ENCODE measurements at places on chromosomes 5 and 9. TPM values are rescaled to one million over a fixed set of nuclear protein-coding genes. Genes with fewer than 3 reads are reported as not detected.

DNA sequence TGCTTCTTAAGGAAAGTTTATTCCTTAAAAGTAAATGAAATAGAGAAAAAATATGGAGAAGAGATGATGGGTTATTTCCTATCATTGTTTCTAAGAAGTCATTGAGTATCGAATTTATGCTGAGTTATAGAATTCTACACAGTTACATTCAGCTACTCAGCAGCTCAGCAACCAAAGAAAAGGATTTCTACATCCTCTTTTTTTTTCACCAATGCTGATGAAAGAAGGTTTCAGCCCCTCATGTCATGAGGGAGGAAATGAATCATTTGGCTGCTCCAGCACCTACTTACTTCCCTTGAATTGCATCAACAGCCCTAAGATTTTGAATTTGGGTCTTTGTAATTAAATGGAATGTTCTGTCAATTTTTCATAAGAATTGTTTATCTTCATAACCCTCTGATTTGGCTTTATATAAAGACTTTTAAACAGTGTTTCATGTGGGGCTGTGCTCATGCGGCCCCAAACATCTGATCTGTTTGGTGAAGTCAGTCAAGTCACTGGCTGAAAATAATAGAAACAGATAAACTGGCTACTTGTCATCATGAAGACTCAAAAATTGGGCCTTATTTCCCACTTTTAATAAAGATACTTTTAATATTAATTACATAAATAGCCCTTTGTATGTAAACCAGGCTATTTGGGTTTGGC lies 18.5 kb upstream of the SNX2 start:
- H3K4me1 ChIP-seq, result no peaks in the 10 kb centered on the region
- DNase-seq, result no peak
- H3K27me3 ChIP-seq, result no peaks in the 10 kb centered on the region
- no peaks in the 10 kb centered on the region for H3K36me3 ChIP-seq
- no peak overlapping the region for H3K4me3 ChIP-seq

DNA sequence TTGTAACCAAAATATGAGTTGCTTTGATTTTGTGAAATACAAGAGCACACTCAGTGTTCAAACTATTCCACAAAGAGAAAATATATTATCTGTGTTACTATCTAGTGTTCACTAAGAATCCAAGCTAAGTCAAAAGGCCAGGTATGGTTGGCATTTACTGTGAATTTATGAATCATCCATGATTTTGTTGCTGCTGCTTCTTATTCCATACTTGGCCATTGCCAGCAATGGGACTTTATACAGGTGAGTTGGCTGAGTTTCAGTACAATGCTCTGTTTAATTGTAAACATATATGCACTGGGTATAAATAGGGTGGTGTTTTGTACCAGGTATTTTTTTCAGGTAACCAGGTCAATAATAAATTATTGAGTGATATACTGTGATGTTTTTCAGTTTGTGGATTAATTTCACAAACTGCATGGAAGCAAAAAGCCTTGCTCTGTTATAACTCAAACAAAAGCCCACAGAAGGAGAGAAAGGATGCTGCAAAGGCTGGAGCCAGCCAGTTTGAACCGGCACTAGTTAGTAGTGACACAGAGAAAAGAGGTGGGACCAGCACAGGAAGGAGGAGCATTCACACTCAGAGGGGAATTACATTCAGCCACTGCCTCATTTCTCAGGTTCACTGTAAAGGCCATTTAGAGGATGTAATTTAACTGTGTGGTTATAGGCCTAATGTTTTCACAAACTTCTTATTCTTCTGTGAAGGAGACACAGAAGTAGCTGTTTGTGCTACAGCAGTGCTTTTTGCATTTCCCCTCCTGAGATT lies 381.8 kb downstream of the ADGRV1 start:
- no peak overlapping the region for H3K4me3 ChIP-seq
- no peaks in the 10 kb centered on the region for H3K4me1 ChIP-seq
- no peak overlapping the region for H3K27ac ChIP-seq
- no peaks in the 10 kb centered on the region for H3K27me3 ChIP-seq
- DNase-seq, result no peak

- H3K36me3 ChIP-seq, result peaks cover 89% of the 10 kb centered on the region
- no peaks in the 10 kb centered on the region for H3K27me3 ChIP-seq
- H3K4me1 ChIP-seq, result no peaks in the 10 kb centered on the region
- no peak overlapping the region for H3K4me3 ChIP-seq
- no peak for DNase-seq
These were observed 40.2 kb upstream of the PHF2 start for GRCh38 chr9:93536167-93536566.

GRCh38 chr9:110029429-110029955 lies 178.5 kb downstream of the C9orf152 start:
- no peak overlapping the region for H3K4me3 ChIP-seq
- no peak for DNase-seq

DNA sequence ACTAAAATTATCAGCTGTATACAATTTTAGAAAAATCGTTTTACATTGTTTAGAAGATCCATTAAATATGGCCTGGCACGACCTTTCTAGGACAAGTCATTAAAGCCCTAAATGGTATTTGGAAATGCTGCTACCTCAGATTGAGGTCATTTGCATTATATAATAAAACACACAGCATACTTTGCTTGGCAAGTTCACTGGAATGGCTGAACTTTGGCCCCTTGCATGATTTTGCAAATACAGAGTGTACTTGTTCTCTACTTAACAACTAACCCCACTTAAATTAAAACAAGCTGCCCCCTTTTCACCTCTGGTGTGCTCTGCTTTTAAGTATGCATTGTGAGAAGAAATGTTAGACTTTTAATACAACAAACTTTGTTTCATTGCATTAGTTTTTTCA lies 860.1 kb downstream of the PTPRD start:
- no peaks in the 10 kb centered on the region for H3K27me3 ChIP-seq
- no peak overlapping the region for H3K4me3 ChIP-seq
- no peak for DNase-seq
- H3K4me1 ChIP-seq, result no peaks in the 10 kb centered on the region

GRCh38 chr5:116044073-116044472 lies 11.8 kb downstream of the ARL14EPL start:
- no peaks in the 10 kb centered on the region for H3K4me1 ChIP-seq
- no peak overlapping the region for H3K4me3 ChIP-seq
- no peaks in the 10 kb centered on the region for H3K36me3 ChIP-seq
- H3K27me3 ChIP-seq, result peaks cover 8% of the 10 kb centered on the region
- H3K27ac ChIP-seq, result no peak overlapping the region

DNA sequence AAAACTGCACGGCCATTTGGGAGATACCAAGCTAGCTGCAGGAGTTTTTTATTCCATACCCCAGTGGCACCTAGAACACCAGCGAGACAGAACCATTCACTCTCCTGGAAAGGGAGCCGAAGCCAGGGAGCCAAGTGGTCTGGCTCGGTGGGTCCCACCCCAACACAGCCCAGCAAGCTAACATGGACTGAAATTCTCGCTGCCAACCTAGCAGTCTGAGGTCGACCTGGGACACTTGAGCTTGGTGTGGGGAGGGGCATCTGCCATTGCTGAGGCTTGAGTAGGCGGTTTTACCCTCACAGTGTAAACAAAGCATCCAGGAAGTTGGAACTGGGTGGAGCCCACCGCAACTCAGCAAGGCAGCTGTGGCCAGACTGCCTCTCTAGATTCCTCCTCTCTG lies 108.9 kb upstream of the CHD1 start:
- no peaks in the 10 kb centered on the region for H3K36me3 ChIP-seq
- H3K27ac ChIP-seq, result no peak overlapping the region

DNA sequence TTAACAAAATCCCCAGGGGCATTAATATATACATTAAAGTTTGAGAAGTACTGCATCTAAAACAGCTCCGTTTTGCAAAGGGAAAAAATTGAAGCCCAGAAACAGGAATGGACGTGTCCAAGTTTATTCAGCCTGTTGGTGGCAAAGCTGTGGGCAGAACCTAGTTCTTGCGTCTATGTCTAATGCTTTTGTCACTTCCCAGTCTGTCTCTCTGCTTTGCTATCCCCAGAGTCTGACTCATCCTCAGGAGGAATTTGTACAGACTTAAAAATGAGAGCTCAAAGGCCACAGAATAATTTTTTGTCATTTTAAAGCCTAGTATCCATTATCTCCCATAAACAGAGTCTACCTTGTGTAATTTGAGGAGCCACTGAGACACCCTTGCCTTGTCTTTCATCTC lies 330.9 kb upstream of the GRIA1 start:
- no peak for DNase-seq
- H3K27me3 ChIP-seq, result no peaks in the 10 kb centered on the region
- H3K4me1 ChIP-seq, result no peaks in the 10 kb centered on the region
- H3K36me3 ChIP-seq, result no peaks in the 10 kb centered on the region
- no peak overlapping the region for H3K27ac ChIP-seq

- no peaks in the 10 kb centered on the region for H3K27me3 ChIP-seq
- no peak overlapping the region for H3K4me3 ChIP-seq
- no peaks in the 10 kb centered on the region for H3K36me3 ChIP-seq
- H3K27ac ChIP-seq, result no peak overlapping the region
- DNase-seq, result no peak
These were observed 1194.1 kb downstream of the EFNA5 start for GRCh38 chr5:106476630-106477029.

DNA sequence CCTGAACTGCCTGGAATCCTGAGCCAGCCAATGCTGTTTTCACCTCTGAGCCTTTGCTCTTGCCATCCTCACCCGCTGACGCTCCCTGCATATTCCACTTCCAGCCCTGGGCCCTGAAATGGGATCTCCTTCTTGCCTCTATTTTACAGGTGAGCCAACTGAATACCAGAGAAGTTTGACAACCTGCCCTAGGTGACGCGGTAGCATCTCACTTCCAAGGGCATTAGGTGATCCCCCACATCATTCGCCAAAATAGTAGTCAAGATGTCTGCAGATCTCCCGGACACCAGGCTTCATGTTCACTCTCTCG lies 43.5 kb downstream of the FOXI1 start:
- H3K4me1 ChIP-seq, result peaks cover 13% of the 10 kb centered on the region
- no peaks in the 10 kb centered on the region for H3K36me3 ChIP-seq
- no peak overlapping the region for H3K27ac ChIP-seq

- no peak overlapping the region for H3K4me3 ChIP-seq
- no peak for DNase-seq
- no peaks in the 10 kb centered on the region for H3K36me3 ChIP-seq
- H3K27ac ChIP-seq, result no peak overlapping the region
These were observed 24.0 kb upstream of the EBF1 start for GRCh38 chr5:159123700-159124099.

DNA sequence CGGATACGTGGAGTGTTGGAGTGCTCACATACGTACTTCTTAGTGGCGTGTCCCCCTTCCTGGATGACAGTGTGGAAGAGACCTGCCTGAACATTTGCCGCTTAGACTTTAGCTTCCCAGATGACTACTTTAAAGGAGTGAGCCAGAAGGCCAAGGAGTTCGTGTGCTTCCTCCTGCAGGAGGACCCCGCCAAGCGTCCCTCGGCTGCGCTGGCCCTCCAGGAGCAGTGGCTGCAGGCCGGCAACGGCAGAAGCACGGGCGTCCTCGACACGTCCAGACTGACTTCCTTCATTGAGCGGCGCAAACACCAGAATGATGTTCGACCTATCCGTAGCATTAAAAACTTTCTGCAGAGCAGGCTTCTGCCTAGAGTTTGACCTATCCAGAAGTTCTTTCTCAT lies 73.5 kb upstream of the OTULINL start:
- no peaks in the 10 kb centered on the region for H3K27me3 ChIP-seq
- DNase-seq, result no peak
- no peak overlapping the region for H3K27ac ChIP-seq
- no peaks in the 10 kb centered on the region for H3K4me1 ChIP-seq
- H3K36me3 ChIP-seq, result peaks cover 41% of the 10 kb centered on the region
- no peak overlapping the region for H3K4me3 ChIP-seq

DNA sequence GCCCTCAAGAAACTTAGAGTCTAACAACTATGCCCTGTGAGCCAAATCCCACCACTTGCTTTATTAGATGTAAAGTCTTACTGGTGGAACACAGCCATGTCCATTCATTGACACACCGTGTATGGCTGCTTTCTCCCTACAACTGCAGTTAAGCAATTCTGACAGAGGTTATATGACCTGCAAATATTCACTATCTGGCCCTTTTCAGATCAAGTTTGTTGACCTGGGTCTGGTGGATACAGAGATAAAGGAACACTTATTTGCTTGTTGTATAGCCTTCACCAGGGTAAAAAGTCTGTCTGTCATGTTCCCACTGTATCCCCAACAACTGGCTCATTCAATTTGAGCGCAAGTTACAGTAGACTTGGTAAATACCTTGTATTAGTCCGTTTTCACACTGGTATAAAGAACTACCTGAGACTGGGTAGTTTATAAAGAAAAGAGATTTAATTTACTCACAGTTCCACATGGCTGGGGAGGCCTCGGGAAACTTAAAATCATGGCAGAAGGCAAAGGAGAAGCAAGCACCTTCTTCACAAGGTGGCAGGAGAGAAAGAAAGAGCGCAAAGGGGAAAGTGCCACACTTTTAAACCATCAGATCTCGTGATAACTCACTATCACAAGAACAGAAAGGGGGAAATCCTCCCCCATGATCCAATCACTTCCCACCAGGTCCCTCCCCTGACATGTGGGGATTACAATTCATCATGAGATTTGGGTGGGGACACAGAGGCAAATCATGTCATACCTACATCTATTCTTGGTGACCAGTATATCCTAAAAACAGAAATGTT lies 27.9 kb downstream of the DEPDC1B start:
- no peaks in the 10 kb centered on the region for H3K4me1 ChIP-seq
- H3K27me3 ChIP-seq, result no peaks in the 10 kb centered on the region
- DNase-seq, result no peak
- H3K4me3 ChIP-seq, result no peak overlapping the region
- H3K27ac ChIP-seq, result no peak overlapping the region

- no peaks in the 10 kb centered on the region for H3K4me1 ChIP-seq
- no peaks in the 10 kb centered on the region for H3K36me3 ChIP-seq
- no peak overlapping the region for H3K27ac ChIP-seq
- H3K27me3 ChIP-seq, result peaks cover 30% of the 10 kb centered on the region
- no peak for DNase-seq
These were observed 17.4 kb downstream of the FRMPD1 start for GRCh38 chr9:37668116-37668601.

Gene SV2C
- total RNA-seq, result 0.32 TPM

Gene GGTA1
- 9.5 TPM for total RNA-seq

Gene ITGA2
- 17.7 TPM for total RNA-seq

Gene ACTBL2
- total RNA-seq, result not detected
